ENCODE measurements at places on chromosomes 16 and 17. TPM values are rescaled to one million over a fixed set of nuclear protein-coding genes. Genes with fewer than 3 reads are reported as not detected.

DNA sequence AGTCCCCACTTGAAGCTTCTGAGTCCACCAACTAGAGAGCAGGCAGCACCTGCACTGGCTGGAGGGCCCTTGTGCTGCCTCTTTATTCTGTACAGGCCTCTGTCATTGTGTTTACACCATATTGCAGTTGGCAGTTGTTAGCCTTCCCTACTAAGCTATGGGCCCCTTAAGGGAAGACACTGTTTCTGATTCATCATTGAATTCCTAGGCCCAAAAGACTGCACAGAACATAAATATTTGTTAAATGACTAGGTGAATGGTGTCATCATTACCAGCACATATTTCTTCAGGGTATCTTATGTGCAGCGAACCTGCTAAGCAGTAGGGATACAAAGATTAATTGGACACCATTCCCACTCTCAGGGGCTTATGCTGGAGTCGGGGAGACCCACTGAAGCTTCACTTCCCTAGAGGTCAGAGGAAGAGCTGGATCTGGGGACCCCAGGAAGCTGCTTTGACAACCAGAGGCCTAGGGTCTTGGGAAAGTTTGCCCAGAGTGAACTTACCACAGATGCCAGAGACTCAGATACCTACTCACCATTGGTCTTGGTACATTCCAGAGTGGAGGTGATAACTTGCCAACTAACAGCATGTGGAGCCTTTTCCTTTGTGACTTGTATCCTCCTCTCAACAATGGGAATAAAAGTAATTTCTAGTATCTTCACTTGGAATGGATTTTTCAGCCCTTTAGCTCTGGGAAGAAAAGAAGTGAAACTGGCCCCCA lies 28.7 kb upstream of the DDX52 start:
- peak; percentile 89 for DNase-seq

- DNase-seq, result no peak
Observed at GRCh38 chr17:81502471-81503017, 10.1 kb downstream of the ACTG1 start.

DNA sequence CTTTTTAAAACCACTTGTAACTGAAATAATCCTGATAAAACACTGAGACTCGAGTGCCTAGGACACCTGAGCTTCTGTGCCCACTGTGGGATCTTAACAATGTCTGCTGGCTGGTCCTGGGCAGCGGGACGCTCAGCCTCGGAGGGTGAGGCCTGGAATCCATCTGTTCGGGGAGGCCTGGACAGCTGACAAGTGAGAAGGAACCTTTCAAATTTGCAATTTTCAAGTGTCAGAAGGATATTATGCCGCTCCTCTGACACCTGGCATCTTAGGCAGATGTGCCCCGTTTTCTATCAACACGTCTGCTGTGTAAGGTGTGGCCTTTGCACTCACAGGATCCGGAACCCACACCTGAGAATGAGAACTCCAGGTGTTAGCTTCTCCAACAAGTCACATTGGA lies 33.1 kb upstream of the C16orf78 start:
- DNase-seq, result no peak

DNA sequence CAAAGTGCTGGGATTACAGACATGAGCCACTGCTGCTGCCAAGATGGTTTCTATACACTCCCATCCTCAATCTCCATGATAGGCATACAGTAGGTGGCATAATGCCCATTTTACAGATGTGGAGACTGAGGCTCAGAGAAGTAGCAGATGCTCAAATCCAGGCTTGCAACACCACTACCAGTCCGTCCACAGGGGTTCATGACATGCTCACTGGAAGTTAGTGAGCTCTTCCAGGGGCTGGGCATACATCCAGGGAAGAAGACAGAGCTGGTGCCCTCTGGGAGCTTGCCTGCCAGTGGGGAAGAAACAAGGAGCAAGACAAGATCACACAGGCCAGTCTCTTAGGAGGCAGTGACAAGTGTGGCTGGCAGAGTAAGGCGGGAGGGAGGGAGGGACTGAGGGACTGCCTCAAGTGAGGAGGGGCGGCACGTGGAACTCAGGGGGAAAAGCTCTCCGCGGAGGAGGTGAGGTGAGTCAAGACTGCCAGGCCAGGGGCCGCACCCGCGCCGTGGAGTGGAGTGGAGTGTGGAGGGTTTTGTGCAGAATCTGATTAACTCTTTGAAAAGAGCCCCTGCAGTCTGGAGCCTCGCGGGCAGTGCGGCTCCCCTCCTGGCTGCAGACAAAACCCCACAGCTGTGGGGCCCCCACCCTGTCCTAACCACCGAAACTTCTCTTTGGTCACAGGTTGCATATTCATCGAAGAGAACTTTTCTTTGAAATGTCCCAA lies 27.9 kb downstream of the SREBF1 start:
- no peak for DNase-seq

The ANKRD40 gene
- 38.3 TPM for total RNA-seq

The APOBR gene
- total RNA-seq, result not detected

The BCL6B gene
- total RNA-seq, result not detected

The ZNF597 gene
- total RNA-seq, result 4.7 TPM
